ENCODE measurements at places on chromosomes 7 and 10.

DNA sequence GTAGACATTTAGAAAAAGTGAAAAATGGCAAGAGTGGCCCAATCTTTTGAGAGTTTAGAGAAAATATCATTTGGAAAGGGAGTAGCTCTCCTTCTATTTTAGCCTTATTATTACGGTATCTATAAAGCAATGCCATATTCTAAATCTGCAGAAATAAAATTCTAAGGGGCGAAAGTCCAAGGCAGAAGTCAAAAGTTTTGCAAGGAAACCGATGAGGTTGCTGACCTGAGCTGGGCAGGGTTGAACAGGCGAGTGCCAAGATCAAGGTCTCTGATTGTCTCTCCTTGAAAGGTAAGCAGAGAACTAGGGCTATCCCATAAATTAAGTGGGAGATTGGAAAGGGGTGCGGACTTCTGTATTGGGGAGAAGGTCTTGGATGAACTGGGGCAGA is 11.7 kb downstream of the TRIM56 start:
- no peak for DNase-seq

DNA sequence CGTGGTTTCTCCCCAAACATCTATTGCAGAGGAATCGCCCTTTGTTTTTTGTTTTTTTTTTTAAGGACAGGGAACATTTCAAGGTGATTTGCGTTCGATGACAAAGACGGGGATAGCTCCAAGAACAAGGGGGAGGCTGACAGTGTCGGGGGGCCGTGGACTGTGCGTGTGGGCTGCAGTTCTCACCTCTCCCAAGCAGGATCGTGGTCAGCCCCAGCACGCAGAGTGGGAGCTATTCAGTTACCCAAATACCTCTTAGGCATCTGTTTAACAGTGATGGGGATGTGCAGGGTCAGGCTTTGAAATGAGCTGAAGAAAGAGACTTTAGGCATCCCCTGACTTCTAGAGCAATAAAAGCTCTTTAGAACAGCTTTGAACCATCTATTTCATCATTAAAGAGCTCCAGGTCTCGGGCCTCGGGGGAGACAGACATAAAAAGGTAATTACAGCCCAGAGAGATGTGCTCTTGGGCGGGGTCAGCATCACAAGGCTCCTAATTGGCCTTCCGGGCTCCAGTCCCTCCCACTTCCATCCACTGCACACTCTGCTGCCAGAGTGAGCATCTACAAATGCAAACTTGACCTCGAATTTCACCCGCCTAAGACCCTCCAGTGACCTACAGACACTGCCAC is 97.3 kb downstream of the MYL10 start:
- DNase-seq = no peak

GRCh38 chr7:5382281-5382892 is 41.2 kb downstream of the TNRC18 start:
- no peak for DNase-seq

GRCh38 chr7:27169658-27170425 is 4.3 kb downstream of the HOXA10 start:
- DNase-seq = no peak

GRCh38 chr7:74256491-74257408 is 2.6 kb upstream of the RFC2 start:
- DNase-seq = no peak
